ENCODE measurements at places on chromosomes 1 and 21. TPM values are rescaled to one million over a fixed set of nuclear protein-coding genes. Genes with fewer than 3 reads are reported as not detected.

GRCh38 chr1:168483539-168483938 is 60.3 kb downstream of the XCL2 start:
- DNase-seq, result no peak
- no peaks in the 10 kb centered on the region for H3K27me3 ChIP-seq
- no peak overlapping the region for H3K27ac ChIP-seq
- H3K36me3 ChIP-seq, result no peaks in the 10 kb centered on the region
- peaks cover 11% of the 10 kb centered on the region for H3K4me1 ChIP-seq

DNA sequence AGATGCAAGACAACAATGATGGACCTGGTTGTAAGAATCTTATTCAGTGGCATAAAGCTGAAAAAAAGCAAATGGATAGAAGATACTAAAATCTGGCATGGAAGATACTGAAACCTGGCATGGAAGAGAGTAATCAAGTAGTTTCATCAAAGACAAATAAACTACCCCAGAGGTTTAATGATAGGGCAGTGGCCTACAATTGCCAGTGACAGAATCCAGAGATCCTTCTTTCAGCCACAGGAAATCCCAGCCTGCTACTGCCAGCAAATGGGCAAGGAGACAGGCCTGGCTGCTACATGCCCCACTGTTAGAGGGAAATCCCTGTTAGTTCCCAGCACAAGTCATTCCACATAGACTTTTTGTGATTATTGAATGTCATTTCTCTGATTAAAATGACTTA is 409.4 kb downstream of the VAV3 start:
- H3K27me3 ChIP-seq, result no peaks in the 10 kb centered on the region
- no peak for DNase-seq
- no peak overlapping the region for H3K4me3 ChIP-seq
- no peaks in the 10 kb centered on the region for H3K4me1 ChIP-seq
- no peaks in the 10 kb centered on the region for H3K36me3 ChIP-seq
- no peak overlapping the region for H3K27ac ChIP-seq

- no peak overlapping the region for H3K27ac ChIP-seq
- DNase-seq, result no peak
- H3K36me3 ChIP-seq, result no peaks in the 10 kb centered on the region
- no peak overlapping the region for H3K4me3 ChIP-seq
- H3K4me1 ChIP-seq, result no peaks in the 10 kb centered on the region
These were observed 46.0 kb downstream of the RUNX1 start for GRCh38 chr21:35002879-35003722.

- peak; percentile 41 for DNase-seq
- no peak overlapping the region for H3K4me3 ChIP-seq
- no peaks in the 10 kb centered on the region for H3K27me3 ChIP-seq
- H3K36me3 ChIP-seq, result no peaks in the 10 kb centered on the region
- no peaks in the 10 kb centered on the region for H3K4me1 ChIP-seq
These were observed 97.7 kb upstream of the SLC25A33 start for GRCh38 chr1:9441451-9442133.

GRCh38 chr1:238469146-238469631 is 578.5 kb upstream of the ZP4 start:
- DNase-seq, result no peak
- no peak overlapping the region for H3K27ac ChIP-seq
- no peak overlapping the region for H3K4me3 ChIP-seq
- H3K36me3 ChIP-seq, result peaks cover 9% of the 10 kb centered on the region

- H3K36me3 ChIP-seq, result peaks cover 31% of the 10 kb centered on the region
- H3K4me1 ChIP-seq, result no peaks in the 10 kb centered on the region
- H3K27me3 ChIP-seq, result no peaks in the 10 kb centered on the region
- DNase-seq, result no peak
- H3K27ac ChIP-seq, result no peak overlapping the region
These were observed 1.0 kb downstream of the AKR7A2 start for GRCh38 chr1:19310720-19311502.

- H3K27me3 ChIP-seq, result no peaks in the 10 kb centered on the region
- no peaks in the 10 kb centered on the region for H3K4me1 ChIP-seq
- H3K4me3 ChIP-seq, result no peak overlapping the region
- H3K36me3 ChIP-seq, result no peaks in the 10 kb centered on the region
- no peak for DNase-seq
These were observed 115.6 kb upstream of the KIF26B start for GRCh38 chr1:245039196-245039595.

DNA sequence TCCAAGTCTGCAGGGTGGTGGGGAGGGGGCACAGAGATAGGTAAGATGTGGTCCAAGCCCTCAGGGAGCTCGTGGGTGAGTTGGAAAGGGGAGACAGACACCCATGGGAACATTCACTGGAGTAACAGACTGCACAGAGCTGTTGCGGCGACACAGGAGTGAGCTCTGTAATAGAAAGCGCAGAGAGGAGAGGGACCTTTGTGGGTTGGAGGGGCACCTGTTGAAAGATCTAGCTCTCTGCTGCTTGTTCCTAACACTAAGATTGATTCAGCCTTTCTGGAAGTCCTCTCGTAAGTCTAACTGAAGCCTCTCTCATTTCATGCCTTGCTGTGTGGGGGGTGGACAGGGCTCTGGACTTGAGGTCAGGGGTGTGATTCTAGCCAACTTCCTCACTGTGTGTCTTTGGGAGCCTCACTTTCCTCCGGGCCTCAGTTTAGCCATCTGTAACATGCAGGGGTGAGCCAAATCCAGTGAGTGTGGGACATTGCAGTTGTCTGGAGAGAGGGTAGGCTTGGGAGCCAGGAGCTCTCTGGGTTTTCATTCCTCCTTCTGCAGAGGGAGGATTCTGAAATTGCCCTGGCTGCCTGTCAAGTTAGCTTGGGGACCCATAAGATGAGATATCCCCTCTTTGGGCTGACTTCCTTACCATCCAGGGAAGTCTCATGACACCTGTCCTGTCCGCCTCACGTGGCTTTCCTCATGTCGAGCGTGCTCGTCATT is 2.0 kb upstream of the ACOT11 start:
- no peak overlapping the region for H3K27ac ChIP-seq
- H3K4me1 ChIP-seq, result no peaks in the 10 kb centered on the region
- no peak for DNase-seq
- H3K27me3 ChIP-seq, result no peaks in the 10 kb centered on the region
- H3K4me3 ChIP-seq, result no peak overlapping the region

- no peaks in the 10 kb centered on the region for H3K4me1 ChIP-seq
- H3K27ac ChIP-seq, result no peak overlapping the region
- no peaks in the 10 kb centered on the region for H3K36me3 ChIP-seq
- no peak for DNase-seq
These were observed 37.0 kb downstream of the COL6A1 start for GRCh38 chr21:46018615-46019014.

DNA sequence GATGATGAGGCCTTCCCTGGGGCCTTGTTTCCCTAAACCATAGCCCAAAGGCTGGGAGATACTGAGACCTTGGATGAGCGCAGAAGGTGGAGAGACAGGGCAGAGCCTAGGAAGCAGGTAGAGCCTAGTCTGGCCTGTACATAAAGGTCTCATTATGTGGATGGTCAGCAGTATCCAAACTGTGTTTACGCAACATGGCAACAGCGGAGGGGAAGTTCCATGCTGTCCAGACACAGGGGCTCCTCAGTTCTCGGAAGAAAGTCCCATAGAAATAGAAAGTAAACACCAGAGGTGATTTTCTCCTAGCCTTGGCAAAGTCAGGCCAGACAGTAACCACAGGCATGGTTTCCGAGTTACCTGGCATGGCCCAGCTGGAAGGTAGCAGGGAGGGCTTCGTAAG is 42.1 kb upstream of the MPZL1 start:
- DNase-seq, result no peak
- H3K4me1 ChIP-seq, result no peaks in the 10 kb centered on the region
- no peaks in the 10 kb centered on the region for H3K27me3 ChIP-seq
- H3K4me3 ChIP-seq, result no peak overlapping the region
- no peak overlapping the region for H3K27ac ChIP-seq
- no peaks in the 10 kb centered on the region for H3K36me3 ChIP-seq

- no peaks in the 10 kb centered on the region for H3K27me3 ChIP-seq
- H3K36me3 ChIP-seq, result no peaks in the 10 kb centered on the region
- peak; percentile 52 for DNase-seq
These were observed 33.5 kb upstream of the C1orf53 start for GRCh38 chr1:197868751-197869489.

DNA sequence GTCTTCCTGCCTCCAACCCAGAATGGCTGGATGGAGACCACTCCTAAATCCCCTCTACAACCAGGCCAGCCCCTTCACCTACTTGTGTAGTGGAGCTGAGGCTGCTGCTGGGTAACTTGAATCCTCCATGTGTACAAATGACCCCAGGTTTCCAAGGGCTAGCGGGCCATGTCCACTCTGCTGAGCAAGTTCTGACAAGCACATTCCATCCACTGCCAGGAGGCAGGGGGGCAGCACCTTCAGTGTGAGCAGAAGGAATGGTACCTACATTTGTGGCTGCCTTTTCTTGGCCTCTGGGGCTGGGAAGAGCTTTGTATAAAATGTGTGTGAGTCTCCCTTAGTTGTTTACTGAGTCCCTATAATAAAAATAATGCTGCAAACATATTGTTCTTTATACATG is 14.5 kb downstream of the KIAA0040 start:
- H3K4me3 ChIP-seq, result no peak overlapping the region
- no peaks in the 10 kb centered on the region for H3K36me3 ChIP-seq
- DNase-seq, result no peak
- no peaks in the 10 kb centered on the region for H3K27me3 ChIP-seq
- H3K27ac ChIP-seq, result no peak overlapping the region

DNA sequence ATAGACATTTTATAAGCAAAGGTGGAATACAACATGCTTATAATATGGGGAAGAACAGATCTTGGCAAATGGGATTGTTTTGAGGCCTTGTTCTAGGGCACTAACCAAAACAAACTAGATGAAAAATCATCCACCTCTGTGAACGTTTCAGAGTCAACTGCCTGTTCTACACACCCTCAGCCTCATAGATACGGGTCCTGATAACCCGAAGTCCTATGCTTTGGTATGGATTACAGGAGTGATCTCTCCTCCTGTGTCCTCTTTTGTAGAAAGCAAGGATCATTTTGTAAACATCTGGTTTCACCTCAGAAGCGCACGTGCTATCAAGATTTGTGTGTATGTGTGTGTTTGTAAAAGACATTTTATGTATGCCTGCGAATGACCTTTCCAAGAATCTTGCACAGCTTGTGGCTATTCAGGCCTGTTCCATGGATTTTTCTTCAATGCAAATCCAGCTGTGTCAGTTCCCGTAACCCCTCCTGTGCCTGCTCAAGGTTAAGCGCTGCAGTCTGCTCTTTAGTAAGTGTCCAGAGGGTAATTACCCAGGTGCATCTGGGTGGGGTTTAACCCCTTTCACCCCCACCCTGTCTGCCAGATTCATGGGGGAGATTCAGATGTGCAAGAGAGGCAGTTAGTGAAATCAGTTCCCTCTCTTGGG is 132.4 kb downstream of the ROR1 start:
- no peaks in the 10 kb centered on the region for H3K27me3 ChIP-seq
- peak overlapping the region; percentile 3 for H3K27ac ChIP-seq
- no peak overlapping the region for H3K4me3 ChIP-seq
- no peak for DNase-seq

DNA sequence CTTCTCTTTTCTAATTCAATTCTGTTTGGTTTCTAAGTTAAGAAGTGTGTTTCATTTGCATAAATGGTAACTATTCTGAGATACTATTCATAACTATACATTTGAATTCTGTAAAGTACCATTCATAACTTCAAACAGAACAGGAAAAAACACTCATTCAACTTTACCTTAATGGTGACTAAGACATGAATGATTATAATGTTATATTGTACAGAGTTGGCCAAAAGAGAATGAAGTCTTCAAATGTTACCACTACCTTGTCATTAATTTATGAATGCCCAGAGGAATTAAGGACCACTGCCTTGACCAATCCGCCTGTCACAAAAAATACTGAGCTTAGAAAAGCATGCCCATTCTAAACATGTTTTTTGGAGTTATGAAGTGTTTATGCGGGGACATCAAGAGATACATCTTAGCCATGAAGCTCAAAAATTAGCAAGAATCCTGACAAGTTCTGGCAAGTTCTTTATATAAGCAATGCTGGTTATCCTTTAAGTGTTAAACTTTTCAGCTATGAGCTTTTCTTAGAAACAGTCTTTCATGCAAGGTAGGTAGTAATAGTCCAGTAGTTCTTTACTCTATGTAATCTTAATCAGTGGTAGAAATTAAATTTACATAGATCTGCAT is 7.9 kb downstream of the WASF2 start:
- no peak overlapping the region for H3K4me3 ChIP-seq
- DNase-seq, result no peak
- no peak overlapping the region for H3K27ac ChIP-seq
- no peaks in the 10 kb centered on the region for H3K27me3 ChIP-seq
- H3K36me3 ChIP-seq, result peaks cover 9% of the 10 kb centered on the region

DNA sequence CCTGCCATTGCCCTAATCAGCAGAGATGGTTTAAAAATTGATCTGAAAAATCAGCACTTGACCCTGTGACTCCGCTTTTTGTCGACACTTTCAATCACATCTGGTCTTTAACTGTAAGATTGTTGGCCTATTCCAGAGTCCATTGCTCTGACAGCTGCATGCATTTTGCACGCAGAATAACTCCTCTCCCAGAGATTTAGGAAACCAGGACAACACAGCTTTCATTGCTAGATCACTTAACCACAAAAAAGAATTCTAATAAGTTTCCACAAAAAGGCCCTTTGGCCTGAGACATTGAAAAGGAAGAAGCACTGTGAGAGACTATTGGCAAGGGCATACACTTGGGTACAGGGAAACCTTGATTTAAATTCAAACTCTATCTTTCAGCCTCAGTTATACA is 373.1 kb downstream of the TGFB2 start:
- no peaks in the 10 kb centered on the region for H3K36me3 ChIP-seq
- DNase-seq, result no peak
- H3K27ac ChIP-seq, result no peak overlapping the region
- H3K27me3 ChIP-seq, result no peaks in the 10 kb centered on the region
- no peak overlapping the region for H3K4me3 ChIP-seq
- no peaks in the 10 kb centered on the region for H3K4me1 ChIP-seq

DNA sequence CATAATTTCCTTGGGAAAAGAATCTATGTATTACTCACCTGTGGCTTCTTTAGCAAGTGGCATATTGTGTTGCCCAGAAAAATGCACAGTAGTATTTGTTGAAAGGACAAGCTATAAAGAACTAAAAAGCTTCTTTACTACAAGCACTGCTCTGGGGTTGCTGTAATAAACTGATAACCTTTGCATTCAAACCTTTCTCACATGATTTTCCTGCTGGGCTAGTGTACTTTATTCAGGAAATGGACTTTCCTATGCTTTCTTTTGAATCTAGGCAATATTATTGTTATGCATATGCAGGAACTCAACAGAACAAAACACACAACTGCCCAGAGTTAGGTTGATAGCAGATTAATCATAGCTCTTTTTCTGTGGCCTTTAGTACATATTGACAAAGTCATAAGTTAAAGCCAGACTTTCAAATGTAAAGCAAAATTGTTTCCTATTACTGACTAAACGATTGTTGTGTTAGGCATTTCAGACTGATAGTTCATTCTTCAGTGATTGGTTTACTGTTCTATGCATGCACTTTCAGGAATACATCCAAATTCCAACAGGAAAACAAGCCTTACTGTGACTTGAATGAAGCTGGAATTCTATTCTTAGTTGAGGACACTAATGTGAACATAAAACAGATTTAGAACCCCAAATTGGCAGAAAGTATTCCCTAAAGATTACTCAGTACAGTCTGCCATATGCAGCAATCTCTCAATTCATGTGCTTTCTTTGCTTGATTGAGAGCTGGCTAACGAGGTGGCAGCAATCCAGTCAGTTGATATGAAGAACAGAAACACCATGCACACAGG is 564.3 kb upstream of the NEGR1 start:
- peaks cover 11% of the 10 kb centered on the region for H3K4me1 ChIP-seq
- no peak overlapping the region for H3K27ac ChIP-seq
- no peak overlapping the region for H3K4me3 ChIP-seq
- H3K36me3 ChIP-seq, result no peaks in the 10 kb centered on the region
- DNase-seq, result no peak
- H3K27me3 ChIP-seq, result no peaks in the 10 kb centered on the region

The ANXA9 gene
- total RNA-seq, result 0.81 TPM

The AXDND1 gene
- total RNA-seq, result 0.46 TPM

The CCDC27 gene
- total RNA-seq, result not detected

The ADAM30 gene
- not detected for total RNA-seq

The BRDT gene
- total RNA-seq, result 0.15 TPM

The OLFML2B gene
- total RNA-seq, result 1.4 TPM

All from H9 (cell line).